K562 (cell line): ENCODE measurements at places on chromosomes 4 and X.

- no peak for DNase-seq
These were observed 72.3 kb downstream of the ZFX start for GRCh38 chrX:24221872-24222271.

GRCh38 chr4:131595140-131595539, 1554.0 kb upstream of the PCDH10 start:
- DNase-seq = no peak

DNA sequence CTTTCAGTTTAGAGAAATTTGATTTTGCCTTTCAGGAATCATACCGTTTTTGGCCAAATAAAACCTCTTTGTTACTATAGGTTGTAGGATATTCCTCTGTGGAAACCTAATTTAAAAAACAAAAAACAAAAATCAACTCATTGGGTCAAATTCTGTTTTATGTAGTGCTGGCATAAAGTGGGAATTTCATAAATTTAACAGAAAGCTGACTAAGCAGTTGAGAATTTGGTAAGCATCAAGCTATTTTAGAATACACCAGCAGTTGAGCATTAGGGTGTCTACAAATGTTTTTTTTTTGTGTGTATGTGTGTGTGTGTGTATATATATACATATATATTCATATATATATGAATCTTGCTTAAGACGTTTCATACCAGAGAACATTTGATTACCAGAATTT, 47.4 kb downstream of the C4orf33 start:
- no peak for DNase-seq

DNA sequence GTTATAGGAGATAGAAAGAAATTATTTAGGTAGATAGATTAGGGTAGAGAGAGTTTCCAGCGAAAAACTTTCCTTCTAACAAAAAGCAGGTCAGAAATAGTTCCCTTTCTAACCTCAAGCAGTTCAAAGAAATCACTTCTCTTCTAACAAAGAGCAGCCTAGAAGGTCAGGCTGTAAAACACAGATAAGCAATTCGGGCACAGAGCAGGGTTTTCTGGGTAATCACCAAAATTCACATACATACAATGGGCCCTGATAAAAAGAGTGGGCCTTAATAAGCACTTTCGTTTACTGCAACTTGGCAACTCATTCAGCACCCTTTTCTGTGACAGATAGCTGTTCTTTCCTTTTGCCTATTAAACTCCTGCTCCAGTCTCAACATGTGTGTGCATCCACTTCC, 13.4 kb upstream of the NAF1 start:
- DNase-seq = no peak

DNA sequence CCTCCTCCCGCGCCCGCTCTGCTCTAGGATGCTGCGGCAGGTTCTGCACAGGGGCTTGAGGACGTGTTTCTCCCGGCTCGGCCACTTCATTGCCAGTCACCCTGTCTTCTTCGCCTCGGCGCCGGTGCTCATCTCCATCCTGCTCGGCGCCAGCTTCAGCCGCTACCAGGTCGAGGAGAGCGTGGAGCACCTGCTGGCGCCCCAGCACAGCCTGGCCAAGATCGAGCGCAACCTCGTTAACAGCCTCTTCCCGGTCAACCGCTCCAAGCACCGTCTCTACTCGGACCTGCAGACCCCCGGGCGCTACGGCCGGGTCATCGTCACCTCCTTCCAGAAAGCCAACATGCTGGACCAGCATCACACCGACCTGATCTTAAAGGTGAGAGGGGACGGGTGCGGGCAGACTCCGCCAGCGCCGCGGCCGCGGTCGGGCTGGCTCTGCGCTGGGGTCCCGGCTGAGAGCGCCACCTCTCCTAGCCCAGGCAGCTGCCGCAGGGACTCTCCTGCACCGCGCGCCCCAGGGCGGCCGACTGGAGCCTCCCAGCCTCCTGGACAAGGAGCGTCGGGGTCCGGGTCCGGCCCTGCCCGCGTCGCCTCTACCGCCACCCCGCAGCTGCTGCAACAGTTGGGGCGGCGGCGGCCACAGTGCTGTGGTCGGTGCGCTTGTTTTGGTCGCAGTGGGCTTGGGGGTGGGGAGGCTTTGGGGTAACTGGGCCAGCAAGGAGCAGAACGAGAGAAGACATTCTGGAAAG, at the start of gene PTCHD1:
TSS of gene PTCHD1 (plus strand) at position 2 of the 752 bp plus-strand sequence. CDS start at position 29, 27 bp downstream.
- DNase-seq = no peak

DNA sequence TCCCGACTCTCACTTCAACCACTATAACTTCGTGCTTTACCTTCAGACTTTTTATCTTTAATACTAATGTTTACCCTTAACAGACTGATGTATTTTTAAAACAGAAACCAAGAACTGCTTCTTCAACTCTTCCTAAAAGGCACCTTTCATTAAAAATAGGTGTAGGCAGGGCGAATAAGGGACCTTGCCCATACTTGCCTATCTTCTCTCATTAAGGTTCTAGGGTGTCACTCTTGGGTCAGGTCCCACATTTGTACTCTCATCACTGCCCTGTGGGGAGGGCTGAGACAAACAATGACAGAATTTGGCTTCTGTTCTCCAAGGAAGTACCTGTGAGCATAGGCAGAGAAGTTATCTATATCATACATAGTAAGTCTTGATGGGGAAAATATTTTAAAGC, 69.7 kb downstream of the ANKRD50 start:
- no peak for DNase-seq

DNA sequence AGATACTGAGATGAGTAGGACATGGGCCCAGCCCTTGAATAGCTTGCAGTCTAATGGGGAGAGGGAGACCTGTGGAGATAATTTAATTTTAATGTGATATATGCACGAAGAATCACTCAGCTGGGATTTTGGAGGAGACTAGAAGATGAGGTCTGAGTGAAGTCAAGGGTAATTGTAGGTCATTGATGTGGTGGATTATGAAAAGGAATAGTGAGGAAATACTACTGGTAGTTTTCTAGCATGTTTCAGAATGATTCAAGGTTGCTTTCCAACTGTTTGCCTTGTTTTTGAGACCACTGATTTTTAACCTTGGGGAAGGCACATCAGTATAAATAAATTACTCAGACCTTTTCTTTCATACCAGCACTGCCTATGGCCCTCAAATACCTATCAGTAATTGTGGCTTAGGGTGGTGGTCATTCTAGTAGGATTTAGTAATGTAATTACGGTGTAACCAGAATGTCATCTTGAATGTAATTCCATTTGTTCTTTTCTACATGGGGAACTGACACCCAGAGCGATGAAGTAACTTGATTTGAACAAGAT, 25.6 kb downstream of the PTTG2 start:
- no peak for DNase-seq

DNA sequence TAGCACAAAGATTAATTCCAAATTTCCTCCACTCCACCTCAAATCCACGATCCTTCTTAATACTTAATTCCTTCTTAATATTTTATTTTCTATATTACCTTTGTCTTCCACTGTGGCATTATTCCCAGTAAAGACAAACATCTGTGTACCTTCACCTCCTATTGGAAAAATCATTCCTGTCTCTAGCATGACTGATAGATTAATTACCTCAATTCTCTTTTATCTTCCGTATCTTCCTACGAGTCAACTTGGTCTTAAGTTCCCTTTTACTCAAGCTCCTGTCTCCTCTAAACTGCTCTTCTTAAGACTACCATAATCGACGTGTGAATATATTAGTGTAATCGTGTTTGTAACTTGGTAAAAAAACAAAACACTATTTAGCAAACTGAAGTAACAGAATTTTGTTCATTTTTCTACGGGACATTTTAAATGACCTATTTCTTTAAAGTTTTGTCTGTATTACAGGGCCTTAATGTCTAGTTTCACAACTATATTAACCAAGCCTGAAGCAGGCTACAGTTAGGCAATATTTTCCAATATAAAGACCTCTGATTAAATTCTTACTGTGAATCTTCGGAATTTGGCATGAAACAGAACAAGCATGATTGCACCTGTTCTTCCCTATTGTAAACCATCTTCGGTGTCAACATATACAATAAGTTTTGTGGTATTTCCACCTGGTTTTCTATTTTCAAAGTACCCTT, 1.1 kb upstream of the USP38 start:
- DNase-seq = peak; percentile 11

- DNase-seq = no peak
These were observed 463.4 kb upstream of the GRID2 start for GRCh38 chr4:91840359-91840758.

- no peak for DNase-seq
These were observed 56.3 kb upstream of the SPRY1 start for GRCh38 chr4:123340381-123340701.

DNA sequence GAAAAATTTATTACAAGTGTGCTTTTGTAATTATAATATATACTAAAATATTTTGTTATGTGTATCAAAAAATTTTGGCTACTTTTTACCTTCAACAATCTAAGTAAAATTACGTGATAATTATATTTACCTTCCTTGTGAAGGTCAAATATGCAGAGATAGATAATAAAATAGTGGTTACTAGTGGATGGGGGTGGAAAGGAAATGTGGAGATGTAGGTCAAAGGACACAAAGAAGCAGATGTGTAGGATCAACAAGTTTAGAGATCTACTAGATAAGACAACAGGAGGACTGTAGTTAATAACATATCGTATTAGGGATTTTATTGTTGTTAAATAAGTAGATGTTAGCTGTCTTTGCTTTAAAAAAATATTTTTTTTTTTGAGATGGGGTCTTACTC, 21.3 kb downstream of the HERC5 start:
- DNase-seq = no peak

- no peak for DNase-seq
These were observed 73.9 kb upstream of the ZCCHC13 start for GRCh38 chrX:74230094-74230493.

DNA sequence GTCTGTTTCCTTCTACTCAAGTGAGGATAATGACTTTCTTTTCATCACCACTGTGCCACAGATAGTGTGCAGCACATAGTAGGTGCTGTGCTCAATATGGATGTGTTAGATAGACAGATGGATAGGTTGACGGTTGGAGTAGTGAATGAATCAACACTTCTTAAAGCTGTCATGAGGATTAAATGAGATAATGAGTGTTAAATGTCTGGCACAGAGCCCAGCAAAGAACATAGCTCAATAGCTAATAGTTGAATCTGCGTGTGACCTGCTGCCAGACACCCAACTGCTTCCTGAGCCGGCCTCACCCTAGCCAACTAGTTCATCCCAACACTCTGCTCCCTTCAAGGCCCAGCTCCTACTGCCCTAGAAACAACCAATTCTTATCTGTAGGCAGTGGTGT, 67.7 kb upstream of the PJA1 start:
- peak; percentile 23 for DNase-seq

- no peak for DNase-seq
These were observed 102.1 kb upstream of the SCML1 start for GRCh38 chrX:17635231-17635630.

- no peak for DNase-seq
These were observed 6.5 kb downstream of the TBC1D14 start for GRCh38 chr4:6916069-6916586.

DNA sequence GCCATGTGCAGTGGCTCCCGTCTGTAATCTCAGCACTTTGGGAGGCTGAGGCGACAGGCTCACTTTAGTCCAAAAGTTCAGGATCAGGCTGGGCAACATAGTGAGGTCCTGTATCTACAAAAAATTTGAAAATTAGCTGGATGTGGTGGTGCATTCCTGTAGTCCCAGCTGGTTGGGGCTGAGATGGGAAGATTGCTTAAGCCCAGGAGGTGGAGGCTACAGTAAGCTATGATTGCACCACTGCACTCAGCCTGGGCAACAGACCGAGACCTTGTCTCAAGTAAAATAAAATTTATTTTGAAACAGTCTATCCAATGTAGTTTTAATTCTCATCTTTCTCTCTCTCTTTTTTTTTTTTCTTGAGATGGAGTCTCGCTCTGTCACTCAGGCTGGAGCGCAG, 21.1 kb downstream of the RBM10 start:
- no peak for DNase-seq

DNA sequence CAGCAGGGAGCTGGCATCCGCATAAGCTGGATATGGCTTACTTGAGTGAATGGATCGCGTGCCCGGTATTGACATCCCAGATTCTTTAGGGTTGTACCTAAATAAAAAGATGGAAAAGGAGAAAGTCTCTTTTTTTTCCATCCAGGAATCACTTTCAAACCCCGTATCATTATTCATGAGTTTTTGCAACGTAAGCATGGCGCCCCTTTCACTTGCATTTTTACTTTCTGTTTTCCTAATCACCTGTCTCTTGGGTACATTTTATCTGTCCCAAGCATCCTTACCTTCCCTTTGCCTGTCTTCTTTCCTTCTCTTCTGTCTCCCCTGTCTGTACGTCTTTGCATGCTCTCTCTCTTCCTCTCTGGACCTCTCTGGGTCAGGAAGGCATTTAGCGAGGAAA, 128.6 kb downstream of the CPE start:
- DNase-seq = no peak

DNA sequence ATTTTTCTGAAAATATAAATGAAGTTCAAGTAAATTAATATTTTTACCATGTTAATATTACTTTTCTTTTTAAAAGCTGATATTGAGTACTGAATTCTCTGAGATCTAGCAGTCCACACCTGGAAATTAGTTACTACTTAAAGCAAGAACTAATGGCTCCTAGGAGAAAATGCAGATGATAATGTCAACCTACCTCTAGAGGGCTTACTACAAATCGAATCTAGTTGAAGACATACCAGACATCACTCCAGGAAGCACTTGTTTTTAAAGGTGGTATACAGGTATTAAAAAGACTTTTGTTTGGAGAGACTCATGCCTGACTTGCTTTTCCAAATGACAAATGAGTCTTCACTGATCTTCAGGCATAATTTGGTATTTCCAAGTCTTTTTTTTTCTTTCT, 516.4 kb upstream of the BOD1L1 start:
- no peak for DNase-seq

DNA sequence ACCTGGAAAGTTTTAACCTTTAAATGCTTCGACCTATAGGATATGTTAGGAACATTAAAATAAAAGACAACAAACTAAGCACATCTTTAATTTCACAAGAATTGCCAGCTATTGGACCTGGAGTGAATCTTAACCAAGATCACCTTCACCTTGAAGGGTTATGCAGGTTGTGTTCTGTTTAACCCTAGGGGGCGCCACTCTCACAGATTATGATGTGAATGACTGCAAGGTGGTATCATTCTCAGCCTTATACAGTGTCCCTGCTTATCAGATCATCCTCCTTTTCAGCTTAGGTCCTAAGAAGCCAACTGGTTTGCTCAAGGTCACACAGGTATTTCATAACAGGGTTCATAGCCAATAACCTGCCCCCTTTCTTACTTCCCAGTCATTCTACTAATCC, 23.5 kb downstream of the INTS6L start:
- DNase-seq = no peak
